Activated naive CD4-positive, alpha-beta T cell treated with anti-CD3 and anti-CD28 coated beads, Interleukin-2, amount 10 ng/mL, durations not matched to agents 5 hours and 36 hours (primary cell): ENCODE measurements at places on chromosomes 3 and 15. TPM values are rescaled to one million over a fixed set of nuclear protein-coding genes. Genes with fewer than 3 reads are reported as not detected.

Gene ACTC1
- not detected for total RNA-seq

Gene ZNF620
- 3.4 TPM for total RNA-seq

Gene CELF6
- total RNA-seq = 0.91 TPM

Gene NANOGP8
- not detected for total RNA-seq

Gene ARHGAP11A
- total RNA-seq = 101 TPM

Gene SOX14
- not detected for total RNA-seq

Gene CISH
- total RNA-seq = 398 TPM

Gene AGTR1
- total RNA-seq = not detected

Gene ST6GAL1
- 153 TPM for total RNA-seq

Gene ASTE1
- total RNA-seq = 14.1 TPM

Gene RBMS3
- total RNA-seq = 0.58 TPM

Gene PLCH1
- total RNA-seq = 0.14 TPM

Gene STARD9
- total RNA-seq = 11.0 TPM

Gene CA12
- not detected for total RNA-seq

Gene FBXW12
- not detected for total RNA-seq
